Stimulated activated CD4-positive, alpha-beta T cell treated with anti-CD3 and anti-CD28 coated beads, TNF-alpha, amount 100 ng/mL, for 48 hours (primary cell): ENCODE measurements at places on chromosomes 6 and 20.

GRCh38 chr20:59776626-59777330 lies 156.7 kb downstream of the SYCP2 start:
- no peak for DNase-seq

GRCh38 chr20:42043921-42044320 lies 425.7 kb upstream of the CHD6 start:
- no peak for DNase-seq

DNA sequence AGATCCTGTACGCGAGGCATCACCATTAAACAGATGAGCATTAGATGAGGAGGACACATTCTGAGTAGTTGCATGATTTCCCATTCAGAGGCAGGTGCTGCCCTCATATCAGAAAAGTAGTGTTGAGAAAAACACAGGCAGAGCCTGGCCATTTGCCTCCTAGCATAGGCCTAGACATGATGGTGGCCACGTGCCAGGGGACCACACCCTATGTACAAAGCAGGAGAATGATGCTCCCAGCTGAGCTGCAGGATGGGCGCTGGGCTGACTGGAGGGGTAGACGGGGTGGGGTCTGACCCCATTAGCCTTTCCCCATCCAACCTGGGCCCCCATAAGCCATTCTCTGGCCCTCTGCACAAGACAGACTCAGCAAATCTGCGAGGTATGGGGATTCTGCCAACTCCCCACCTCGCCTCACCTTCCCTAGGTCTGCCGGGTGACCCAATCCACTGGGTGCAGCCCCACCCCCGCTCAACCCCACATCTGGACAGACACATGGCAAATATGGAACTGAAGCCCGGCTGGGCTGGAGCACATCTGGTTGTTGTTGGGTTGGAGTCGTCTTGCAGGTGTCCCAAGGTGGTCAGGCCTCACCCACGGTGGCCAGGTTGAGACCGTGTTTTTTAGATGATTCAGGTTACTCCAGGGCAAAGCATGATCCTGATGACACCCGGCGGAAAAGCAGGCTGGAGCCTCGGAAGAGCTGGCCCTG lies 13.9 kb downstream of the PI16 start:
- DNase-seq = no peak

- no peak for DNase-seq
Measured at GRCh38 chr6:13528232-13528631, 40.8 kb upstream of the GFOD1 start.

DNA sequence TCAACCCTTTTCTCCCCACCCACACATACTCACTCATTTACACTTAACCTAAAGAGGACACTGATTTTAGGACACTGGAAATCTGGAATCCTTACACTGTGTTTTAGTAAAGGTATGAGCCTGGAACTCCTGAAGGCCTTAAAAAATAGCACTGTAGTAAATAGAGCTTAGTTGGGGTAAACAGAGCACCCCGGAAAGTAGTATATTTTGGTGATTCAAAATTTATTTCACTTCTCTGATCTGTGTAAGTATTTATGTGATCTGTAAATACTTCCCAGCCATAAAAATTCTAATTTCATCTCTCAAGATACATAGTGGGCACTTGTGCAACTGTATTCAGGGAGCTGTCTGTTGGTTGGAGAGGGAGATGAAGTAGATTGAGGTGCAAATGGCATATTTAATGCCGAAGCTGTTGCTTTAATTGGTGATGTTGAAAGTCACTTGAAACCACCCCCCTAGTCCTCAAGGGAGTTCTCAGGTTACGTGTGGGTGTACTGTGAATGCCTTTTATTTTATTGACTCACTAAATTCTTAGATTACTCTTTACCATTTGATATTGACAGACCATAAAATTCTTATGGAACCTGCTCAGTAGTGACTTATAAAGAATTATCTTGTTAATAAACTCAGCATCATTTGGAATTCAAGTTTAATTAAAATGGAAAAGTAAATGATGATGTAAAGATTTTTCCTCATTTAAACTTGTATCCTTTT lies 154.9 kb downstream of the SOX4 start:
- no peak for DNase-seq
